ENCODE measurements at places on chromosomes 7 and 10. TPM values are rescaled to one million over a fixed set of nuclear protein-coding genes. Genes with fewer than 3 reads are reported as not detected.

NPY4R gene
- total RNA-seq = not detected

OGDHL gene
- total RNA-seq = 2.6 TPM

CCDC172 gene
- total RNA-seq = not detected

CPED1 gene
- total RNA-seq = 2.2 TPM

ZFYVE27 gene
- 15.0 TPM for total RNA-seq

TFPI2 gene
- total RNA-seq = 53.1 TPM

ABCB4 gene
- total RNA-seq = not detected

PLCE1 gene
- 11.4 TPM for total RNA-seq

RNF148 gene
- total RNA-seq = 2.0 TPM

WBP1L gene
- total RNA-seq = 23.8 TPM

XRCC2 gene
- total RNA-seq = 18.7 TPM

AZGP1 gene
- total RNA-seq = not detected

HTR5A gene
- total RNA-seq = not detected

- H3K4me1 ChIP-seq = no peaks in the 10 kb centered on the region
- no peak overlapping the region for H3K4me3 ChIP-seq
- H3K27ac ChIP-seq = no peak overlapping the region
Measured at GRCh38 chr10:110655320-110655719, 11.2 kb downstream of the RBM20 start.

DNA sequence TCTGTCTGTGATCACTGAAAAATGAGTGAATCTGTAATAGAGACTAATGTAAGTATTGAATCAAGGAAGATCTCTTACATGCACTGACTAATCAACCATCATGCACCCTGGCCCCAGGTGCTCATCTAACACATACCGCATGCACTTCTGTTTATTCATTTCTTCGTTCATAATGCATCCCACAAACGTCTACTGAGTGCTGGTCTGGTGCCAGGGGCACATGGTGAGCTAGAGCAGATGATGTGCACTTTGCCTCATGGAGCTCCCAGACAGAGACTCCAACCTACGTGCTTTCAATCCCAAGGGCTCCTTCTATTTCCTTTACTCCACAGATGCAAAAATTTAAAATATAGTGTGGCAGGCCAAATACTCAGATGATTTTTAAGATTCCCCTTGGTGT is 10.7 kb downstream of the C10orf90 start:
- H3K36me3 ChIP-seq = no peaks in the 10 kb centered on the region
- peaks cover 9% of the 10 kb centered on the region for H3K4me1 ChIP-seq
- no peak overlapping the region for H3K27ac ChIP-seq
- no peak overlapping the region for H3K4me3 ChIP-seq
- no peak for DNase-seq

- no peaks in the 10 kb centered on the region for H3K36me3 ChIP-seq
- no peak overlapping the region for H3K27ac ChIP-seq
- no peak overlapping the region for H3K4me3 ChIP-seq
- H3K27me3 ChIP-seq = no peaks in the 10 kb centered on the region
- peaks cover 21% of the 10 kb centered on the region for H3K4me1 ChIP-seq
Measured at GRCh38 chr7:137996871-137997270, 5.0 kb downstream of the CREB3L2 start.

GRCh38 chr10:14700546-14700945 is 74.2 kb downstream of the FAM107B start:
- H3K27me3 ChIP-seq = no peaks in the 10 kb centered on the region
- no peaks in the 10 kb centered on the region for H3K4me1 ChIP-seq
- H3K36me3 ChIP-seq = no peaks in the 10 kb centered on the region
- H3K4me3 ChIP-seq = no peak overlapping the region
- no peak overlapping the region for H3K27ac ChIP-seq
- no peak for DNase-seq

- H3K27me3 ChIP-seq = no peaks in the 10 kb centered on the region
- no peak overlapping the region for H3K27ac ChIP-seq
- H3K4me1 ChIP-seq = no peaks in the 10 kb centered on the region
- H3K36me3 ChIP-seq = no peaks in the 10 kb centered on the region
Measured at GRCh38 chr10:124565565-124566221, 104.1 kb downstream of the LHPP start.

GRCh38 chr7:93461350-93461749 is 113.2 kb downstream of the CALCR start:
- H3K27me3 ChIP-seq = peaks cover 65% of the 10 kb centered on the region
- no peaks in the 10 kb centered on the region for H3K36me3 ChIP-seq
- H3K27ac ChIP-seq = no peak overlapping the region
- DNase-seq = peak; percentile 6
- H3K4me3 ChIP-seq = no peak overlapping the region

GRCh38 chr7:150444674-150445365 is 5.6 kb upstream of the GIMAP8 start:
- no peak for DNase-seq
- H3K4me1 ChIP-seq = peaks cover 10% of the 10 kb centered on the region
- H3K27me3 ChIP-seq = peaks cover 6% of the 10 kb centered on the region
- H3K36me3 ChIP-seq = no peaks in the 10 kb centered on the region
- H3K4me3 ChIP-seq = no peak overlapping the region

DNA sequence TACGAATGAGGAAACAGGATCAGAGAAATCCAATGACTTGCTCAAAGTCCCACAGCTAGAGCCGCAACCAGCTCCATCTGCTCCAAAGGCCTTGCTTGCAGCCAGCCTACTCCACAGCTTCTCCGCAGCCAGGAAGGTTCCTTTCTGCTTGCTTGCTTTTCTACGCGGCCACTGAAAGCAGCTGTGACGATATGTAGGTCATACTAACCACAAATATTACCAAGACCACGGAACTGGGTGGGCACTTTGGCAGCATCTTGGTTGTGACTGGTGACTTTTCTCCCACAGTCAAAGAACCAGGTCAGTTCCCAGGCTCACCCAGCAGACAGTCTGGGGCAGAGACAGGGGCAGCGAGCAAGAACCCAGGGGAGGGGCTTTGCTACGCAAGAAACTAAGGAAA is 86.4 kb downstream of the FAM53B start:
- no peaks in the 10 kb centered on the region for H3K36me3 ChIP-seq
- H3K27me3 ChIP-seq = no peaks in the 10 kb centered on the region

GRCh38 chr7:125195156-125195555 is 265.5 kb upstream of the POT1 start:
- peak; percentile 6 for DNase-seq
- no peak overlapping the region for H3K4me3 ChIP-seq
- no peak overlapping the region for H3K27ac ChIP-seq
- no peaks in the 10 kb centered on the region for H3K36me3 ChIP-seq
- no peaks in the 10 kb centered on the region for H3K27me3 ChIP-seq
- no peaks in the 10 kb centered on the region for H3K4me1 ChIP-seq

DNA sequence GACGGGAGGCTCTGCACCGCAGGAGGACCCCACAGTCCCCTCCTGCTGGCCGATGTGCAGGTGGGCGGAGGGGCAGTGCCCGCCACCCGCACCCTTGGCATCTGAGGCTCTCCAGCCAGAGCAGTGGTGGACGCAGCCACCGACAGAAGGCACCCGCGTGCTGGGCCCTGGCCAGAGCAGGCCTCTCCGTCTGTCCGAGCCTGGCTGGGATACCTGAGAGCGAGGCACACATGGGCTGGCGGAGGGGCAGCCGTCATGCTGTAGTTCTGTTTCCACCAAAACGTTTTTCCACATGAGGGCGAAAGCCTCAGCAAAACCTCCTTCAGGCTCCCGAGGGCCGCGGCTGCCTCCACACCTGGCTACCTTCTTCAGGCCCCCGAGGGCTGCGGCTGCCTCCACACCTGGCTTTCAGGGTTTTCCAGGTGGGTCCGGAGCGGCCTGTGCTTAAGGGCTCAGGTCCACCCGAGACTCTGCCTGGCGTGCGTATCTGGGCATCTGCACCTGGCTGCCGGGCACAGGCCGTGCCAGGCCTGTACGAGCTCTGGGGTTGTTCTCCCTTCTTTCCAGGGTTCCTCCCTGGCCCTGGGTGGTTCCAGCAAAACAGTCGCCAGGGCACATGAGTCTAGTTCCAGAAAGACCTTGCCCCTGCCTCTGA is 115.5 kb downstream of the INPP5A start:
- no peak overlapping the region for H3K4me3 ChIP-seq
- DNase-seq = no peak
- no peaks in the 10 kb centered on the region for H3K36me3 ChIP-seq
- H3K27me3 ChIP-seq = no peaks in the 10 kb centered on the region

GRCh38 chr7:33550979-33551378 is 354.4 kb upstream of the BMPER start:
- no peaks in the 10 kb centered on the region for H3K4me1 ChIP-seq
- H3K27ac ChIP-seq = no peak overlapping the region
- no peaks in the 10 kb centered on the region for H3K36me3 ChIP-seq
- no peak overlapping the region for H3K4me3 ChIP-seq
- H3K27me3 ChIP-seq = no peaks in the 10 kb centered on the region
- no peak for DNase-seq

GRCh38 chr10:125005312-125006187 is 63.6 kb downstream of the ZRANB1 start:
- H3K36me3 ChIP-seq = no peaks in the 10 kb centered on the region
- H3K27ac ChIP-seq = no peak overlapping the region
- no peak for DNase-seq
- H3K27me3 ChIP-seq = no peaks in the 10 kb centered on the region

DNA sequence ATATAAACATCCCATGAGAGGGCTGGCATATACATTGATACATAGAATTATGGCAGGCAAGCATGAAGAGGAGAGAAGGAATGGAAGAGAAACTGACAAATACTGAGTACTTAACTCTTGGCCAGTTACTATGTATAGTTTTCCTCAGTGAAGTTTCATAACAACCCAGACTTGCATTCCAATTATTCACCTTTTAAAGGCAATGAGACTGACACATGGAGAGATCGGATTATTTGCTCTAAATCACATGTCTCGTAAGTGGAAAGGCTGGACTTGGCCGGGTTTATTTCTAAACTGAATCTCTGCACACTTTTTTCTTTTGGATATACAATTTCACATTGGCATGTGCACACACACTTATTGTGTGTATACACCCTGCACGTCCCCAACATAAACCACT is 548.3 kb downstream of the PHTF2 start:
- H3K27me3 ChIP-seq = peaks cover 19% of the 10 kb centered on the region
- DNase-seq = no peak
- H3K4me1 ChIP-seq = no peaks in the 10 kb centered on the region
- H3K36me3 ChIP-seq = no peaks in the 10 kb centered on the region

- no peaks in the 10 kb centered on the region for H3K36me3 ChIP-seq
- no peaks in the 10 kb centered on the region for H3K27me3 ChIP-seq
- DNase-seq = no peak
- no peak overlapping the region for H3K4me3 ChIP-seq
Measured at GRCh38 chr7:26987338-26987737, 108.5 kb downstream of the HOXA1 start.

DNA sequence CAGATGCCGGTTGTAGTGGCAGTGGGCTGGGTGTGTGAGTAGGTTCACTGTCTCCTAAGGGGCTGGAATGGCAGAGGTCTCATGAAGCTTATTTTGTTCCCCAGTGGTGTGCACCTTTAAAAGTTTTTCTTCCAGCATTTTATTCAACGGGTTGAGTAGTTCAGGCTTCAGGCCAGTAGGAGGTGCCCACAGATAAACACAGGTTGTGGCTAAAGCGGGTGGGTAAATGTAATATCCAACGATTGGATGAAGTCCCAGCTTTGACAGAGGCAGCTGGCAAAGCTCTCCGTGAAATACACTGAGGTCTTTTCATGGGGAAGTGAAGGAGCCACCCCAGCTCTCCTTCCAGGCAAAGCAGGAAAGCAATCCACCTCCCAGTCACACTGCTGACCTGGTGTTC is 339.8 kb upstream of the LRRTM3 start:
- H3K36me3 ChIP-seq = no peaks in the 10 kb centered on the region
- DNase-seq = peak; percentile 83
- H3K27ac ChIP-seq = no peak overlapping the region
- H3K27me3 ChIP-seq = no peaks in the 10 kb centered on the region

GRCh38 chr7:22584179-22584578 is 84.2 kb upstream of the STEAP1B start:
- no peak for DNase-seq
- H3K4me3 ChIP-seq = no peak overlapping the region
- no peaks in the 10 kb centered on the region for H3K36me3 ChIP-seq

- H3K4me1 ChIP-seq = peaks cover 7% of the 10 kb centered on the region
- no peak overlapping the region for H3K4me3 ChIP-seq
- DNase-seq = no peak
- no peaks in the 10 kb centered on the region for H3K36me3 ChIP-seq
- no peaks in the 10 kb centered on the region for H3K27me3 ChIP-seq
Measured at GRCh38 chr7:16479591-16479990, 14.1 kb upstream of the SOSTDC1 start.

DNA sequence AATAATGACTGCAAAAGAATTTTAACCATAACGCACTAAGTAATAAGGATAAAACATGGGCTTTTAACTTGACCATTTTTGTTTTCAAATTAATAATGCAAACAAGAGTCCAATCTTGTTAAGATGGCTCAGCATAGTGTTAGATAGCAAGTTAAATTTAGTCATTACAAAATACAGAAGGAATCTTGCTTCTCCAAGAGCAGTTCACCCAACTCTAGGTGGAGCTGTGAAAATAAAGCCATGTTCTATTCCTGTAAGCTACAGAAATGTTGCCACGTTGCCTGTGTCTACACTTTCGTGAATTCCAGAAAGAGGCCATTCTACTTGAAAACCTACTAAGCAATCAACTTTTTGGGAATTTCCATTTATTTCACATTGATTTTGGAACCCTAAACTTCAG is 191.9 kb downstream of the SFMBT2 start:
- H3K27ac ChIP-seq = no peak overlapping the region
- H3K4me1 ChIP-seq = no peaks in the 10 kb centered on the region
- no peaks in the 10 kb centered on the region for H3K36me3 ChIP-seq
- peak; percentile 6 for DNase-seq

DNA sequence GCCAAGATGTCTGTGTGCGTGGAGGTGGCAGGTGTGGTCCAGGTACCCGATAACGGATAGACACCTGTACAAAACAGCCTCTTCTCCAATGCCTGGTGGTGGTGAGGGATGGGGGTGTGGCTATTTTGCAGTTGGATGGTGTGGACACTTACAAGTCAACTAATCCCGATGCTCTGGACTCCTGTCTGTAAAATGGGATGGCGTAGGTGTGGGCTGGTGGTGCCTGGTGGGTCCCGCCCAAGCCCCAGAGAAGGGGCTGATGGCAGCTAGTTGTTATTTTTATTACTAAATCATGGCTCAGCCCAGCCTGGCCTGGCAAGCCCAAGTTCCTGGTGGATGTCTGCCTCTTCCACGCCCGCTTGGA is 22.3 kb downstream of the GTF2IRD1 start:
- H3K27ac ChIP-seq = peak overlapping the region; percentile 71
- H3K4me1 ChIP-seq = peaks cover 47% of the 10 kb centered on the region
- no peaks in the 10 kb centered on the region for H3K27me3 ChIP-seq
- H3K36me3 ChIP-seq = no peaks in the 10 kb centered on the region
- no peak for DNase-seq
- no peak overlapping the region for H3K4me3 ChIP-seq

- no peak for DNase-seq
- H3K27me3 ChIP-seq = no peaks in the 10 kb centered on the region
- H3K4me1 ChIP-seq = no peaks in the 10 kb centered on the region
- H3K36me3 ChIP-seq = peaks cover 75% of the 10 kb centered on the region
Measured at GRCh38 chr7:36441344-36442022, 51.8 kb downstream of the ANLN start.
